ENCODE measurements at places on chromosomes 7 and 10.

GRCh38 chr10:10138685-10139084 lies 879.0 kb upstream of the CELF2 start:
- no peak for DNase-seq

DNA sequence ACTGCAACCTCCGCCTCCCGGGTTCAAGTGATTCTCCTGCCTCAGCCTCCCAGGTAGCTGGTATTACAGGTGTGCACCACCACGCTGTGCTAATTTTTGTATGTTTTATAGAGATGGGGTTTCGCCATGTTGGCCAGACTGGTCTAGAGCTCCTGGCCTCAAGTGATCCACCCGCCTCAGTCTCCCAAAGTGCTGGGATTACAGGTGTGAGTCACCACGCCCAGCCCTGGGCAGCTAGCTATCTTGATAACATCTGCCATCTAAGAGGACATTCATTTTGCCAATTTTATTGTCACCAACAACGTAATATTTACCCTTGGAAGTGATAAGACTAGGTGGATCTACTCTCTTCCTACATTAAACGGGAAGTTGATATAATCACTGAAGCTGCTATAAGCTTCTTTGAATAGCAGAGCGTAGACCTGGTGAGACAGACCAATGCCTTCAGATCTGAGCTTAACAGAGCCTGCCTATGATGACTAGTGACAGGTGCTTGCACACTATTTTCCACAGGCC lies 39.7 kb upstream of the SLC35B4 start:
- DNase-seq: no peak

GRCh38 chr10:119140603-119141245 lies 24.8 kb downstream of the SFXN4 start:
- DNase-seq: no peak

DNA sequence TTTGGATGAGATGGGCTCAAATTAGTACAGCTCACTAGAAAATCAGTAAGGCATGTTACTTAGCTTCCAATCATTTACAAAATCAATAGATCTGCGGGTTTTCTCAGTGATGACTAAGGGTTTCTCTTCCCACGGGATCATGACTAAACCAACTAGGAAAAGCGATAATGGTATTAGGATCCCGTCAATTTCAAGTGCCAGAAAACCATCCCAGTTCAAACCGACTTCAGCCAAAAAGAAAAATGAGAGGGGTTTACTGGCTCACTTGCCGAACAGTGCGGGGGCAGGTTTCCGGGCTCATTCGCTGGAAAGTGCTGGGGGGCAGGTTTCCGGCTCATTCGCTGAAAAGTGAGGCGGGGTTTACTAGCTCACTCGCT lies 62.1 kb upstream of the LYZL2 start:
- DNase-seq: no peak

GRCh38 chr7:53191191-53191695 lies 155.8 kb downstream of the POM121L12 start:
- DNase-seq: no peak

DNA sequence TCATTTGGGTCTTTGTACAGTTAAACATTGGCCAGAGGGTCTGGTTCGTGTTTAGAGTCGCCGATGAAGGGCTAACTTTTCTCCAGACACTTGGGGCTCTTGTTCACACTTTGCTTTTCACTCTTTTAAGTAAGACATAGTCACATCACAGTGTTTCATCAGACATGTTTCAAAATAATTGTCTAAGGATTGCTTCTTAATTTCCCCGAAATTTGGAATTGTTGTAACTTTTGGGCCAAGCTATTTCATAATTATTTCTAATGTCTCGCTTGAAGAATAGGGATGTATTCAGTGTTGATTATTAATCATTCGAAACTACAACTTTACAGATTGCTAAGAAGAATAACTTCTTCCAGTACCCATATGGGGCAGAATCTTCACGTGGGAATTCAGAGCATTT lies 92.8 kb downstream of the TCF7L2 start:
- DNase-seq: no peak

DNA sequence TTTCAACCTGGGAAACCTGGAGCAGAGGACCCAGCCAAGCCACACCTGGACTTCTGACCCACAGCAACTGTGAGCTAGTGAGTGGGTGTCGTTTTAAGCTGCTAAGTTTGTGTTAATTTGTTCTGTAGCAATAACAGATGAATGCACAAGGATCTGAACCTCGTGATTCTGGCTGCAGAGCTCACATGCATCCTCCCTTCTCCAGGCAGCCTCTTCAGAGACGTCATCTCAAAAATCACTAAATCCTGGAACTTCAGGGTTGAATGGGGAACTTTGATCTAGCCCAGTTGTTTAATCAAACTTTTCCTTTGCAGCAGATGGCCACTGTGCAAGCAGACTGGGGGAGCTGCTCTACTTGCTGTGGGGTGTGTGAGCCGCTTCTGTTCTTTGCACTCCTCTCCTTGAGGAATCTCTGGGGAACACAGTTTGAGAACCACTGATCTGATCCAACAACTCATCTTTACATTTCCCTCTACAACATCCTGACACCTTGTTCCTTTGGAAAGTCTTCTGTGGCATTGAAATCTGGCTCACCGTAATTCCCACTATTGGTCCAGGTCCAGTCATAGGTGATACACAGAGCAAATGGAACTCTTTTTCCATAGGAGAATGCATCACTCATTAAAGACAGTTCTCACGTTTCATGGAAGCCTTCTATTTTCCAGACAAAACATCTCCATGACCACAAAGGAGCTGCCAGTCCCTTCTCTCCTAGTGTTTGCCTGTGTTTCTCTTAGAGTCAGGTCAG lies 90.3 kb downstream of the CHN2 start:
- DNase-seq: no peak

All from cerebellar nuclear complex (tissue), 1 donor.